ENCODE measurements at places on chromosomes 5 and 9. TPM values are rescaled to one million over a fixed set of nuclear protein-coding genes. Genes with fewer than 3 reads are reported as not detected.

The PDZD2 gene
- under 0.01 TPM for total RNA-seq

The CORO2A gene
- 0.30 TPM for total RNA-seq

The BRINP1 gene
- total RNA-seq = not detected

The POU4F3 gene
- not detected for total RNA-seq

The AIF1L gene
- total RNA-seq = 0.30 TPM

The LHX3 gene
- total RNA-seq = not detected

The EXOSC2 gene
- 36.5 TPM for total RNA-seq

The GRM6 gene
- total RNA-seq = not detected

The ERBIN gene
- total RNA-seq = 55.9 TPM

The SLC4A9 gene
- not detected for total RNA-seq

The DBH gene
- not detected for total RNA-seq

The IL17B gene
- 0.59 TPM for total RNA-seq

The MCIDAS gene
- total RNA-seq = not detected

The SUB1 gene
- total RNA-seq = 186 TPM

The RFX3 gene
- total RNA-seq = 3.9 TPM

The POLR3G gene
- total RNA-seq = 16.3 TPM

The SPEF2 gene
- 3.6 TPM for total RNA-seq

The IFNB1 gene
- total RNA-seq = 0.30 TPM

The GAS1 gene
- 12.1 TPM for total RNA-seq

The OR13D1 gene
- not detected for total RNA-seq

The SPACA9 gene
- 2.4 TPM for total RNA-seq

The ALDH7A1 gene
- total RNA-seq = 45.3 TPM

The PCDHGB2 gene
- total RNA-seq = 2.4 TPM

The TEK gene
- total RNA-seq = 89.3 TPM

The HAVCR1 gene
- not detected for total RNA-seq

The ANKDD1B gene
- total RNA-seq = 1.6 TPM

The ORM2 gene
- total RNA-seq = not detected

The MOB3B gene
- total RNA-seq = 0.30 TPM

The SLC2A6 gene
- 38.3 TPM for total RNA-seq

The PPP2CA gene
- 62.4 TPM for total RNA-seq

The FOXD1 gene
- total RNA-seq = 10.7 TPM

The GABRB2 gene
- 0.30 TPM for total RNA-seq

The AJM1 gene
- total RNA-seq = 2.1 TPM

The NIPAL4 gene
- 0.14 TPM for total RNA-seq

The ACOT12 gene
- not detected for total RNA-seq

The CAVIN4 gene
- total RNA-seq = 2.4 TPM

The FOXI1 gene
- total RNA-seq = not detected

The TMEFF1 gene
- total RNA-seq = 5.3 TPM

The ACSL6 gene
- under 0.01 TPM for total RNA-seq

The FAM221B gene
- not detected for total RNA-seq

The SLC9A3 gene
- total RNA-seq = 0.65 TPM

The TMOD1 gene
- total RNA-seq = not detected

The SLC25A2 gene
- 0.30 TPM for total RNA-seq

The C1QTNF3 gene
- total RNA-seq = 0.30 TPM

The TNFSF8 gene
- not detected for total RNA-seq

The NMUR2 gene
- not detected for total RNA-seq

The PPP3R2 gene
- total RNA-seq = not detected

The PCDHGC4 gene
- 3.5 TPM for total RNA-seq

The FBP2 gene
- total RNA-seq = not detected

The TAS2R1 gene
- not detected for total RNA-seq

The NR2F1-AS1 gene
- total RNA-seq = 15.4 TPM

The FAM169A gene
- total RNA-seq = 0.74 TPM

The GFPT2 gene
- total RNA-seq = 233 TPM

The FGD3 gene
- total RNA-seq = not detected

The STING1 gene
- total RNA-seq = 14.2 TPM

The MEF2C gene
- total RNA-seq = 10.1 TPM

The GNA14 gene
- not detected for total RNA-seq

The CD14 gene
- total RNA-seq = 0.59 TPM

The AMACR gene
- 8.6 TPM for total RNA-seq

The PFN3 gene
- total RNA-seq = not detected
